ENCODE measurements at places on chromosomes 3 and 15. TPM values are rescaled to one million over a fixed set of nuclear protein-coding genes. Genes with fewer than 3 reads are reported as not detected.
A peak's percentile ranks its signal among the peaks of the same experiment; 100 is the strongest.

DNA sequence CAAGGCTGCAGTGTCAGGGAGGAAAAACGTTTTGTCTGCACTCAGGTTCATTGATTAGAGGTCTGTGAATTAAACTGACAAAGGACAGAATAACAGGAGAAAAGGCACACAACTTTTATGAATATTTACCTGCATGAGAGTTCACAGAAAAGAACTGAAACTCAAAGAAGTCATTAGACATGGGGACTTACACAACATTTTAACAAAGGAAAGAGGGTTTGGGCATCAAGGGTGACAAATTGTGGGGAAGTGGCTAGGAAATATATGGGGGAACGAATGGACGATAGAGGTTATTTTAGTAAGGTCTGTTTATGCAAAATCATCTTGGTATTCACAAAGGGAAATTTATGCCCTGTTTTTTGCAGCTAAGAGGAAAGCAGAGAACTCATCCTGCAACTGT lies 65.6 kb upstream of the C15orf39 start:
- DNase-seq: no peak

DNA sequence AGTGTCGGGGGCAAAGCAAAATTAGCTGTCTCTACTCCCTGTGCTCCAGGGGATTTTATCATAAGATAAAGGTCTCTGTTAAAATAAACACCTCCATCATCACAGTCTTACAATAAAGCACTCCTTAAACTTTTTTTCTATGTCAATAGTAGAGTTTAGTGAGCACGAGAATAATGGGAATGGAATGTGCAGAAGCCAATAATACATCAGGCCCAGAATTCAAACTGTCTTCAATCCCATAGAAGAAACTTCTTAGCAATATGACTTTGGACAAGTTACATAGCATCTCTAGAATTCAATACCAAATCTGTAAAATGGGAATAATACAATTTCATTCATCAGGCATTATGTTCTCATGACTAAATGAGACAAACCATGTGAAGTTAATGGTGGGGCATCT lies 49.0 kb upstream of the EPHA3 start:
- DNase-seq: no peak

DNA sequence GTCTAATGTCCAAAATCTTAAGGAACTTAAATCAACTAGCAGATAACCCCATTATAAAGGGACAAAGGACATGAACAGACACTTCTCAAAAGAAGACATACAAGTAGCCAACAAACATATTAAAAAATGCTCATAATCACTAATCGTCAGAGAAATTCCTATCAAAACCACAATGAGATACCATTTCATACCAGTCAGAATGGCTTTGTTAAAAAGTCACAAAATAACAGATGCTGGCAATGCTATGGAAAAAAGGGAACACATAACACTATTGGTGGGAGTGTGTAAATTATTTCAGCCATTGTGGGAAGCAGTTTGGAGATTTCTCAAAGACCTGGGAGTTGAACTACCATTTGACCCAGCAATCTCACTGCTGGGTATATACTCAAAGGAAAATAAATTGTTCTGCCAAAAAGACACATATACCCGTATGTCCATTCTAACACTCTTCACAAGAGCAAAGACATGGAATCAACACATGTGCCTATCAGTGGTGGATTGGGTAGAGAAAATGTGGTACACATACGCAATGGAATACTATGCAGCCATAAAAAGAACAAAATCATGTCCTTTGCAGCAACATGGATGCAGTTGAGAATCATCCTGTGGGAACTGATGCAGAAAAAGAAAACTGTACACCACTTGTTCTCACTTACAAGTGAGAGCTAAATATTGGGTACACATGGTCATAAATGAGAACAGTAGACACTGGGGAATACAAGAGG lies 78.5 kb downstream of the TCF12 start:
- no peak for DNase-seq

DNA sequence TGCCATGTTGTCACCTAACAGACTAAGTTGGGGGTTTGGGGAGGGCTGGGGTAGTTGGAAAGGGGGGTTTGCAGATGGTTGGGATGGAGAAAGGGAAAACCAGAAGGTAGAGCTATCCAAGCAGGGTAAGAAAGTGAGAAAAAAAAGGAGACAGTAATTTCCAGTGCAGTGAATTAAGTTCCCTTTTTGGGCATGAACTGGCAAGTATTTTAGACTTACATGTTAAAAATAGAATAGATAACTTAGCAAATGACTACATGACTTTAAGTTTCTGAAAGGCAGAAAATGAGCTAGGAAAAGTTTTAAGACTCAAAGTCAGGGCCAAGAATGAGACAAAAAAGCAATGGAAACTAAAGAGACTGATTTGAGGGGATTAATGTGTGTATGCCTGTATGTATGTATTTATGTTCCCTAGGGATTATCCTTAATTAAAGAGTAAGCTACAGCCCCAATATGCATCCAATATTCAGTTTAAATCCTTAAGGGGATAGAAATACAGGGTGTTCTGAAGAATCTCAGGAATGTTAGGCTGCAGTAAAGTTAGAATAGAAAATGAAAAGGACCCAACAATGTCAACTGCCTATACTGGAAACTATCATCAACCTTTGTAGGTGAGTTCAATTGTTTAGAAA lies 285.2 kb upstream of the MME start:
- DNase-seq: no peak

- peak; percentile 61 for DNase-seq
These were observed 113.5 kb downstream of the TNIK start for GRCh38 chr3:171346582-171347300.

DNA sequence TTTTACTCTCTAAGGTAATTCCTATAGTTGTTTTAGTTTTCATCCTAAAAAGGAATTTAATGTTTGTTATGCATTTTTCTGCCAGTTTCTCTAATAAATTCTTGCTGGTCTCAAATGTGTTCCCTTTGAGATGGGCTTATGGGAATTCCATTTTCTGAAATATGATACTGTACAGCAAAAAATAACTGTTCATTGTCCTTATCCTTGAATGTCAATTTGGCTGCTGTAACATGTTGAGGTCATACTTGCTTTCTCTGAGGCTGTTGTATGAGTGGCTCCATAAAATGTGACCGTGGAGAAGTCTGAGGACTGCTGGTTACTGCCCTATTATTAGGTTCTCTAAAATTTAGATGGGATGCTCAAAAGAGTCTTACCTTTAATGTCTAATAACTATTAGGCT lies 266.5 kb downstream of the ADAMTS17 start:
- no peak for DNase-seq

DNA sequence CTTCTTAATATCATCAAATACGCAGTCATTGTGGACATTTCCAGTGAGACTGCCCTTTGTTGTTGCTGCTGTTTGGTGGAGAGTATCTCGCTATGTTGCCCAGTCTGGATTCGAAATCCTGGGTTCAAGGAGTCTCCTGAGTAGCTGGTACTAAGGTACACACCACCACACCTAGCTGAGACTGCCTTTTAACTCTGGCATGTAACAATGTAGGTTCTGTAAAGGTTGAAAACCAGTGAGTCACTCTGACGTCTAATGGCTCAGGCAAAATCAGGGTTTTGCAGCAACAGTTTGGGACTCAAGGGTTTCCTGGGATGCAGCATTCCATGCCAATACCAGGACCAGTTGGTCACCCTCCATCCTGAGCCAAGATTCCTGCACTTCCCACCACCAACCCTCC lies 52.2 kb downstream of the AQP9 start:
- DNase-seq: no peak

- DNase-seq: no peak
These were observed 300.2 kb downstream of the GABRB3 start for GRCh38 chr15:26472661-26473060.

- DNase-seq: peak; percentile 73
These were observed at the start of gene MASP1 for GRCh38 chr3:187291512-187292132. MASP1 (minus strand) TSS chr3:187291737; CDS start chr3:187291632, 105 bp downstream.

GRCh38 chr15:91329914-91330313 lies 229.9 kb downstream of the SV2B start:
- no peak for DNase-seq

- DNase-seq: no peak
These were observed 67.9 kb downstream of the MEF2A start for GRCh38 chr15:99633655-99634054.

- peak; percentile 77 for DNase-seq
These were observed at the start of gene TJP1 for GRCh38 chr15:29822100-29822683. TJP1 (minus strand) TSS chr15:29822468; CDS start chr15:29822028, 440 bp downstream.

- peak; percentile 85 for DNase-seq
These were observed 57.9 kb downstream of the TRAK1 start for GRCh38 chr3:42148982-42149432.

- DNase-seq: no peak
These were observed 56.2 kb downstream of the ATP2C1 start for GRCh38 chr3:130950124-130950523.

- no peak for DNase-seq
These were observed 312.5 kb downstream of the SHQ1 start for GRCh38 chr3:72535772-72536171.

- peak; percentile 61 for DNase-seq
These were observed 933 bp downstream of the DZIP1L start for GRCh38 chr3:138114431-138114918.

DNA sequence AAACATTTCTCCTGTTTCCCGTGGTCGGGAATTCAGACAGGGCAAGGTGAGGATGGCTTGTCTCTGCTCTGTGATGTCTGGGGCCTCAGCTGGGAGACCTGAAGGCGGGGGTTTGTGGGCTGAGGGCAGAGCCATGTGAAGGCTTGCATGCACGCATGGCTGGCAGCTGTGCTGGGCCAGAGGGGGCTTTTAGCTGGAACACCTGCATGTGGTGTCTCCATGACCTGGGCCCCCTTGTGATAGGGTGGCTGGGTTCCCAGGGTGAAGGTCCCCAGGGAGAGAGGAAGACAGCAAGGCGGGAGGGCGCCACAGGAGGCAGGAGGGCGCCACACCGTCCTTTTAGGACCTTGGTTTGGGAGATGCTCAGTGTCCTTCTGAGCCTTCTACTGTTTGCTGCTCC lies 101.6 kb upstream of the PRR23E start:
- no peak for DNase-seq

DNA sequence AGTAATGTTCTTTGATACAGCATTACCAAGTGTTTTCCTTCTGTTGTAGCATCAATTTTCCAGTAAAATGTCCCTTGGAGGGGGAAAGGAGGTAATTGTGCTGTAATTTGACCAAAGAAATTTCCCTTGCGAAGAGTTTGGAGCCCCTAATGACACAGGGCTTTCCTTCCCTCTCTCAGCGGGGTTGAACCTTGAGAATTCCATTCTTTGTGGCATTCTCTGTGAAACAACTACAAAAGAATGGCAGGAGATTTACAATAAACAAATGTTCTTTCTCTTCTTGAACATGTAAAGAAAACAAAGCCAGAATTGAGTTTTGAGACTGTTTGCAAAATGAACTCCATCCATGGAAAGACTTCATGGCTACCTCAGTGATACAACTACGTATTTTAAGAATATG lies 53.4 kb downstream of the SIDT1 start:
- no peak for DNase-seq

GRCh38 chr3:42314411-42314810 lies 48.4 kb upstream of the CCK start:
- no peak for DNase-seq

- DNase-seq: no peak
These were observed 48.9 kb downstream of the PAK2 start for GRCh38 chr3:196788528-196788927.

DNA sequence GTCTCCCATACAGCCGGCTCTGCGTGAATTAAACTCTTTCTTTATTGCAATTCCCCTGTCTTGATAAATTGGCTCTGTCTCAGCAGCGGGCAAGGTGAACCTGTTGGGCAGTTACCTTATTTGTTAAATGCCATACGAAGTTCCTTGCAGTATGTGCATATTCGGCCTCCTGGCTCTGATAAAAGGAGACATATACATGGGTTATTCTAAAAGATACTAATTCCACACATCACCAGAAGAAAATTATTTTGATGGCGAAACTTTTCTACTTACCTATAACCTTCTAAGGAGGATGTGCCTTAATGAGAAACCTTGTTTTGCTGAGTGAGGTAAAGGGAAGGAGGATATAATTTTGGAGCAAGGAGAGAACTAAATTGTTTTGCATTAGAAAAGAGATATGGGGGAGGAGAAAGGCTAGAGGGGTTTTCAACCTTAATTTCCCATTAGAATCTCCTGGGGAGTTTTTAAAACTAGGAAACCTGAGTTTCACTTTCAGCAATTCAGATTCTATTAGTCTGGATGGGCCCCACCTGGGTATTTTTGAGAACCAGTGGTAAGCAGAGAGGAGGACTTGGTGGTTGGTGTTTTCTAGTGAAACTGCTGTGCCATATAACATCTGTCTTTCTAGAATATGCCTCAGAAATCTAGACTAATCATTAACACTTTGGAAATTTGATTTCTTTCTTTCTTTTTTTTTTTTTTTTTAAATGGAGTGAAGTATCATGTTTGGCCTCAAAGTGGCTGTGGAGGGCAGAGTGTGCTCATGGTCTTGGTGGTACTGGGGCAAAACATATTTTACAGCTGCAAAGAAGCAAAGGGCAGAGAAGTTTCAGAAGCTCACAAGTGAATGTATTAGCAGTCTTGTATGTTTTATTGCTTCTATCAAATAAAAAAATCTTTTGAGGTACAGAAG lies 23.0 kb downstream of the NANOGP8 start:
- DNase-seq: no peak

- peak; percentile 48 for DNase-seq
These were observed 8.5 kb downstream of the CRBN start for GRCh38 chr3:3170998-3171397.

- DNase-seq: peak; percentile 42
These were observed 262.0 kb upstream of the UMPS start for GRCh38 chr3:124467980-124468902.

DNA sequence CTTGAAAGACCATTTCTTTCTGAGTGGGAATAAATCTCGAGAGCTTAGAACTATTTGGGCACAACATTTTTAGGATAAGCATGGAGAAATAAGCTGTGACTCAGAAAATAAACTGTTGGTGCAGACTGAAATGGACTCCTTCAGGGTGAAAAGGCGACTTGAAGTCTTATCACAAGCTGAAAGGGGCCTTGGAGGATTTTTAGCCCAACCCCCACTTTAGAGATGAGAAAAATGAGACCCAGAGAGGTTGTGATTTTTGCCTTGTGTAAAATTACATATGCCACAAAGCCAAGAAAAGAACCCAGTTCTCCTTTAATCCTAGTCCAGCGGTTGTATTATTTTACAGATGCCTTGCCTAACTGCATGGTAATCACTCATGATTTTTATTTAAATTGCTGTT lies 1.5 kb downstream of the ATP1B3 start:
- DNase-seq: peak; percentile 62

Gene SEMA4B
- 21.6 TPM for total RNA-seq

Gene ISLR
- total RNA-seq: 73.8 TPM

Gene FRMD5
- 1.3 TPM for total RNA-seq

Gene TERC
- total RNA-seq: 175 TPM

Gene SMCO1
- total RNA-seq: under 0.01 TPM

Gene ALDH1A3
- 42.7 TPM for total RNA-seq

Gene CPNE9
- total RNA-seq: not detected

Gene MUC20
- 0.32 TPM for total RNA-seq

Gene WDR93
- total RNA-seq: under 0.01 TPM

Gene PPIB
- 654 TPM for total RNA-seq

Gene SST
- not detected for total RNA-seq

Gene GATM
- total RNA-seq: 0.32 TPM

Gene BNC1
- total RNA-seq: 5.2 TPM

Gene WDR49
- 0.32 TPM for total RNA-seq

Gene STRC
- total RNA-seq: not detected

Gene TEX9
- total RNA-seq: 2.9 TPM

Gene ATP13A5
- not detected for total RNA-seq

Gene IMPG2
- total RNA-seq: 0.32 TPM

Gene MESP1
- under 0.01 TPM for total RNA-seq
